Ammon's horn (tissue), 1 donor: ENCODE measurements at places on chromosomes 11 and 22.

DNA sequence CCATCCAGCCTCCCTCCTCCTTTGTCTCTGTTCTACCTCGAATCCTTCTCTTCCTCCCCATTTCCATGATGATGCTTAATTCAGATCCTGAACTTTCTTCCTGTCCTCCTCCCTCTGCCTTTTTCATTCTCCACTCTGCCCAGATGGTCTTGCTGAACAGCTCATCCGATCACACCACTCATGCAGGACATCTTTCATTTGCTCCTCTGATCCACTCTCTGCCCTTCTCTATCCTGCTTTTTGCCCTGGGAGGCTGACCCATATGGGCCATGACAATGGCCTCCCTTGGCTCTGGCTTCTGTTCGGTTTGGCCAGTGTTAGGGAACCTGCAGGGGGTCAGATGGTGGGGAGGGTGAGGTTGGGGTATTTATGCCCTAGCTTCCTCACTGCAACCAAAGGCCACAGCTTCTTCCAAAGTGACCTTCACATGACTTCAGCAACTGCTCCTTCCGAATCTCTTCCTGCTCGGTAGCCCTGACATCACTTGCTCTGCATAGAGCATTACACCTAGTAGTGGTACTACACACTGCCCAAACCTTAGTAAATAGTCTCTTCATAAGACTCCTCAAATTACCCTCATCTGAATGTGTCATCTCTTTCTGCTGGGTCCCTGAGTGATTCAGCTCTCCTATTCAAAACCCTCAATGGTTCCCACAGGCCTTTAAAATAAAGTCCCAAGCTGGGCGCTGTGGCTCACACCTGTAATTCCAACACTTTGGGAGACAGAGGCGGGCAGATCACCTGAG lies 32.7 kb upstream of the MICAL2 start:
- no peak for DNase-seq

- DNase-seq, result peak; percentile 73
These were observed 32.7 kb downstream of the FLI1 start for GRCh38 chr11:128726458-128727139.

DNA sequence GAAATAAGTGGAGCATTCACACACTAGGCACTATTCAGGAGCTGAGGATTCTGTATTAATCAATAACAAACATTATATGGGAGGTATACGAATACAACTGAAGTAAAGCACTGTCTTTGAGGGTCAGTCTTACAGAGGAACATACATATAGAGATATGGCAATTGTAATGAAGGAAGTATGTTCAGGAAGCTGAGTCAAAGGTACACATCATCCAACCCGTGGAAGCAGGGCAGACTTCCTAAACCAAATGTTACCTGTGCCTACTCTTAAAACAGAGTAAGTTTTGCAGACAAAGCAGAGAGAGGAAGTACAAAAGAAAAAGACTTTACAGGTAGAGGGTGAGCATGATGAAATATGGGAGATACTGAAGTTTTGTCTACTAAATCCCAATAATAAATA lies 481.2 kb upstream of the ARHGAP42 start:
- DNase-seq, result no peak

DNA sequence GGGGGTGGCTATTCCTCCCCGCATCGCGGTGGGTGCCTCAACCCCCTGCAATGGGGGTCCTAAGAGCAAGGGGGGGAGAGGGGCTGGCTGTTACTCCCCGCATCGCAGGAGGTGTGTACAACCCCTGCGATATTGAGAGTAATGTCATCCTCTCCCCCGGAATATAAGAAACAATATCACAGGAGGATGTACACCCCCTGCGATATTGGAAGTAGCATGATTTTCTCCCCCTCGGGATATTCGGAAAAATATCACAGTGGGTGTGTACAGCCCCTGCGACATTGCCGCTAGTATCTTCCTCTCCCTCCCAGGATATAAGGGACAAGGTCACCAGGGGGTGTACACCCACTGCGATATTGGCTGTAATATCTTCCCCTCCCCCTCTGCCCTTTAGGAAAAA lies 22.5 kb upstream of the APOL5 start:
- DNase-seq, result no peak

GRCh38 chr11:134363592-134363991 lies 31.8 kb downstream of the GLB1L2 start:
- no peak for DNase-seq

DNA sequence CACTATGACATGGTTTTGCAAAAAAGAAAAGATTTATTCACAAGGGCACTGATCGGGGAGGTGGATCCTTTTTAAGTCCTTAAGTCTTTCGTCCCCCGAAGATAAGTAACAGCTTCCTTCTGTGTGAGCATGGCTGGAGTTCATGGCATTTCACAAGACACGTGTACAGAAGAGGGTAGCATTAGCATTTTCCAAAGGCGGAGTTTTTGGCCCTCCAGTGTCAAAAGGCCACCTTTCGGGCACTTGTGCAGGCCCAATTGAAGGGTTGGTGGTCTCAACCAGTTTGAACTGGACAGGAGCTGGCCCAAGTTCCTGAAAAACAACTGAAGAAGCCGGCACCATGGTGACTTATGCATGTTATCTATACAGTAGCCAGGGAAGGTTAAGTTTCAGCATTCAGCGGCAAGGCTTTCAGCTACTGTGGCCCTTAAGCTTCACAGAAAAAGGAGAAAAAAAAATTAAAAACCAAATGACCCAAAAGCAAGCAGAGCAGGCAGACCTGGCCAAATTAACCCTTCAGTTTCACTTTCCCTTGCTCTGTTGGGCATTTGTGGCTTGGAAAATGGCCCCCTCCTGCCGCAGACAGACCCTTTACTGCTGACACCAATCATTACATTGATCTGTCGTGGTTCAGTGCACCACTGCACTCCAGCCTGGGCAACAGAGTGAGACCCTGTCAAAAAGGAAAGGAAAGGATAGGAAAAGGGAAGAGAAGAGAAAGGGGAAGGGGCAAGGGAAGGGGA lies 18.7 kb downstream of the ZNF74 start:
- DNase-seq, result no peak

GRCh38 chr22:27962268-27963044 lies 43.4 kb upstream of the PITPNB start:
- DNase-seq, result peak; percentile 15

GRCh38 chr11:118849825-118850224 lies 33.9 kb upstream of the CXCR5 start:
- DNase-seq, result no peak

DNA sequence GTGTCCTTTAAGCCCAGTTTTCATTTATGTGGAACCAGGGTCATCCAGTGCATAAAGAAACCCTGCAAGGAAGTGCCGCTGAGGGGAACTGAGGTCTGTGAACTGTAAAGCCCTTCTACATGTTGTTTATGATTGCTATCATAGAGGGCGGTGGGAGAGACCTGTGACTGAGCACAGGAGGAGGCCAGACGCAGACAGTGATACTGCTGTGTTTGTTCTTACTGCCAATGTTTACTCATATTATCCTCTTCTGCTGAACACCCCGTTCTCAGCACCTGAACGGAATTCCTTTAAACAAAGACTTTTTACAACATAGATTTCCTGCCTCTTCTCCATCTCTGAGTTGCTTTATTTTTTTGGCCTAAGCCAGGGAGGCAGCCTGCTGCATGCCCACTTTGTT lies 967 bp upstream of the GALNT18 start:
- no peak for DNase-seq

GRCh38 chr11:46063138-46063537 lies 58.1 kb downstream of the PHF21A start:
- no peak for DNase-seq

- no peak for DNase-seq
These were observed 165.2 kb upstream of the TBCEL start for GRCh38 chr11:120858740-120859139.

- no peak for DNase-seq
These were observed 50.5 kb upstream of the POU2AF2 start for GRCh38 chr11:111194860-111195568.

DNA sequence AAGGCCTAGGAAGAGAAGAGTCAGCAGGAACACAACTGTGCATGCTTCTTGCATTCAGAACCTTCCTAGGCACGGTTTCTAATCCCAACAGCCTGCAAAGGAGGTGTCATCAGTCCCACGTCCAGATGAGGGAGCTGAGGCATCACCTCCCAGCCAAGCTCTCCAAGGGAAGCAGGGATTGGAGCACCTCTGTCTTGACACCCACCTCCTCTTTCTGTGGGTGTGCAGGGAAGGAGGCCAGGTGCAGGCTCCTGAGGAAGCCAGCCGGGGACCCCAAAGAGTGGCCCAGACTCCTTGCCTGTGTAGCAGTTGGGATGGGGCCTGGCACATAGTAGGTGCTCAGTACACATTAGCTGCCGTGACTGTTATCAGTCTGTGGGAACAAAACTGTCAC lies 2.0 kb downstream of the PNPLA5 start:
- DNase-seq, result no peak

DNA sequence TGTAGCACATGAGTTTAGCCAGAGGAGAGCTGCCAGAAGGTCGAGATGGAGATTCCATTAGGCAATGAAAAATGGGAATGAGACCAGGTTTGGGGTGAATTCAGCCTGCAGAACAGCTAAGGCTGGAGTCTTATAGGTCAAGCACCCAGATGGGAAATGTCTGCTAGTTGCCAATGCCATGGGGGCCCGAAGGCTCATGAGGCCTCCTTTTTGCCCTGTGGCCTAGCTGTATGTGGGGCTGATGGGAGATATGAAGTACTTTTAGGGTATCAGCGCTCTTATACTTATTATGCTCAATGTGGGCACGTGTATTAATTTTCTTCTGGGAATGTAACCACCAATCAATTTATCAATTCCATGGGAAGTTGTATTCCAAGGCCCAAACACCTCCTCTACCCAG lies 8.7 kb downstream of the PPFIBP2 start:
- no peak for DNase-seq

- DNase-seq, result no peak
These were observed 3.4 kb downstream of the DHCR7 start for GRCh38 chr11:71444811-71445210.

- no peak for DNase-seq
These were observed 26.7 kb upstream of the ETS1 start for GRCh38 chr11:128614026-128614425.

DNA sequence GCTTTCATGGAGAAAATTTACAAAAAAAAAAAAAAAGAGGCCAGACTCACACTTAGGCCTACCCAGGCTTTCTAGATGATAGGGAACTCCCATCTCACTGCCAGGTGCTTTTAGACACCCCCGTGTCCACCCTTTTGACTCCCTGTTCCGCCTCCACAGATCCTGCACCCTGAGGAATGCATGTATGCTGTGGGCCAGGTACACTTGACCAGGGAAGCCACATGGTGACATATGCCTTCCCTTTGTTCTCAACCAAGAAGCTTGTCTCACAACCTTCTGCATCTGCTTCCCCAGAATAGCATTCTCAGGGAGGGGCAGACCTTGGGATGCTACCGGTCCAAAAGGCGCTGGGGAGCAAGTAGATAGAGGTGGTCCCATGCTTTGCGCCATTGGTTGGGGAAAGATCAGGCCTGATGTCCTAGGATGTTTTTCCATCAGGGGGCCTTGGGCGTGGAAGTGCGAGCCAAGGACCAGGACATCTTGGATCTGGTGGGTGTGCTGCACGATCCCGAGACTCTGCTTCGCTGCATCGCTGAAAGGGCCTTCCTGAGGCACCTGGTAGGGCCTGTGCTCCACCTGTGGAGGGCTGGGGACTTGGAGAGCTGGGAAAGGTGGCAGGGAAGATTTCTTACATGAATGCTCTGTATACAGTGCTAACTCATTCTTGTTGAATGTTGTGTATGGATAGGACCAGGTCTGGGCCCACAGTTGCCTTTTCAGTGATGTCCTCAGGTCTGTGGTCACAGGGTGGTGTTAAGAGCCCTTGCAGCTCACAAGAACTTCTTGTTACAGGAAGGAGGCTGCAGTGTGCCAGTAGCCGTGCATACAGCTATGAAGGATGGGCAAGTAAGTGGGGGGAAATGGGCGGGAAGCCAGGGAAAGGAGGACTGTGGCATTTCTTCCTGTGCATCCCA lies 7.5 kb downstream of the HMBS start:
- no peak for DNase-seq

DNA sequence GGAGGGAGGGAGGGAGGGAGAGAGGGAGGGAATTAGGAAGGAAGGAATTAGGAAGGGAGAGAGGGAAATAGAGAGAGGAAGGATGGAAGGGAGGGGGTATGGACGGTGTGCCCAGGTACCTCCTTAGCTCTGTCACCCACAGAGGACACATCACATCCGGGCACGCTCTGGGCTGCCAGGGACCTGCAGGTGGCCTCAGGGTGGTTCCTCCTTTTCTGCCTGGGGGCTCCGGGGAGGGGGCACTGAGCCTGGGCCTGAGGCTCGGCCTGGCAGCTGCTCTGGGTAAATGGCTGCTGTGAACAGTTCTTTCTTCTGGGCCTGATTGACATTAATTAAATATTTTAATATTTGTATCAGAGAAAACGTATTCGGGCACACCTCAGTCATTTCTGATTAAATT lies 733.5 kb downstream of the BRD1 start:
- no peak for DNase-seq
